ENCODE measurements at places on chromosomes 3 and 15. TPM values are rescaled to one million over a fixed set of nuclear protein-coding genes. Genes with fewer than 3 reads are reported as not detected.

DNA sequence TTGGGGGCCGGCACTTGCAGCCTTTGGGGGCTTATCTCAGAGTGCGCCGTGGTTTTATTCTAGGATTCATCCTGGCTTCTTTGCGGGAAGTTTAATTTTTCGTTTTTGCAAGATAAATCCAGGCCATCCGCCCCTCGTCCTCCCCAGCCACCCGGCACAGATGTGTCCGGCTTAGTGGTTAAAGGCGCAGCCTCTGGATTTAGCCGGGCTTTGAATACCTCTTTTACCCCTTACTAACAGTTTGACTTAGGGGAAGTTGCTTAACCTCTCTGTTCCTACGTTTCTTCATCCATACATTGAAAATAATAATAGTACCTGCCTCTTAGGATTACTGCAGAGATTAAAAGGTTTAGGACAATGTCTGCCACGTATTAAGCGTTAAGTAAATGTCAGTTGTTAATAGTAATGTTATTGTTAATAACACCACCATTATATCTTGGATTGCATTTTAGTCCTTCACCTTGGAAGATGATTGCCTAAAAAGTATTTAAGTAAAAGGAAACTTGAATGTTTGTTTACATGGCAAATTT lies 714 bp downstream of the ECT2 start:
- no peak for DNase-seq

- DNase-seq, result no peak
These were observed 26.9 kb downstream of the GTF2E1 start for GRCh38 chr3:120769436-120769835.

DNA sequence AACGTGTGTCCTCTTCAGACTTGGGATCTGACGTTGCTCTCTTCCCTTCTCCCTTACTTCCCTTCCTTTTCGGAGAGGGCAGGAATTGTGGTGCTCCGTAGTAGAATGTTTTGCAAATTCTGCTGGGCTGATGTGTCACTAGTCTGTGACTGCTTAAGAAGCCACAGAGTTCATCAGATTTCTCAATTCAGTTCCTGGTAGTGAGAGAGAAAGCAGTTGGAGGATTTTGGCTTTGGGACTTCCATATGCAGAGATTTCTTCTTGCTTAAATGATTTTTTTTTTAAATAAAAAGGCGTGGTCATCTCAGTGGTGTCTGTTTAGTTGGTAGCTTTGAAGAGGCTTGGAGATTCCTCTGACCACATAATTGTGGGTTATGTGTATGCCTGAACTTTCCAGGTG lies 10.1 kb downstream of the CEMIP start:
- DNase-seq, result no peak

- no peak for DNase-seq
These were observed 1.3 kb downstream of the FEM1B start for GRCh38 chr15:68278595-68279405.

DNA sequence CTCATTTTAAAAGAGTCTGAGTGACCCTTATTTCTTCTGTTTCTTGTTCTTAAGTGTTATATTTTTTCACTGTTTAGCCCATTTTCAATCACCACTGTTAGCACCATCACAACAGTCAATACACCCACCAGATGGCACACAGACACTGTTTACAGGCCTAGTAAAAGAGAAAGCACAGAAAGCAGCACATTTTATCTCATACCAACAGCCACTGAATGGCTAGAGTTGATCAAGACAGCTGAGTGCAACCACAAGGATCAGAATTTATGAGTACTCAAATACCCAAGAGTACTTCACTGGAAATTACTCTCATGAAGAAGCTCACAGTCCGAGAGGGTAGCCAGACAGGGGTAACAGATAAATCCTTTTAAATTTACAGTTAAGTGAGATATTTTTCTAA lies 127.0 kb downstream of the TFDP2 start:
- DNase-seq, result no peak

Gene SLC6A11
- not detected for total RNA-seq

Gene GOLGA6L7
- not detected for total RNA-seq

All from Panc1 (cell line).